ENCODE measurements at places on chromosomes 13 and 19.

- no peak for DNase-seq
Measured at GRCh38 chr19:14062558-14062855, 631 bp upstream of the PALM3 start.

GRCh38 chr19:33774751-33775150 lies 21.9 kb upstream of the KCTD15 start:
- DNase-seq = no peak

- no peak for DNase-seq
Measured at GRCh38 chr19:8494158-8494557, 8.3 kb downstream of the PRAM1 start.

DNA sequence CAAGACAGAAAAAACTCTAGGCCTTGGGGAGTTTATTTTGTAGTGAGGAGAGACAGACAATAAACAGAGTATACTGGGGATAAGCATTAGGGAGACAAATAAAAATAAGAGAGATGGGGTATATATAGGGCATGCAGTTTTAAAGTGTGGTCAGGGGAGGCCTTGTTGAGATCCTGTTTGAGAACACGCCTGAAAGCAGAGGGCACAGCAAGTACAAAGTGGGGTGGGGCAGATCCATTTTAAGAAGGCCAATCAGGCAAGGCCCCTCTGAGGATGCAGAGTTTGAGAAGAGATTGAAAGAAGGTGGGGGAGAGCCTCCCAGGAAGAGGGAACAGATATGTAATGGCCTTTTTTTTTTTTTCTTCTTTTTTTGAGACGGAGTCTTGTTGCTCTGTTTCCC lies 2.1 kb downstream of the PPP2R1A start:
- DNase-seq = no peak

- no peak for DNase-seq
Measured at GRCh38 chr13:106425661-106426060, 109.8 kb downstream of the EFNB2 start.

DNA sequence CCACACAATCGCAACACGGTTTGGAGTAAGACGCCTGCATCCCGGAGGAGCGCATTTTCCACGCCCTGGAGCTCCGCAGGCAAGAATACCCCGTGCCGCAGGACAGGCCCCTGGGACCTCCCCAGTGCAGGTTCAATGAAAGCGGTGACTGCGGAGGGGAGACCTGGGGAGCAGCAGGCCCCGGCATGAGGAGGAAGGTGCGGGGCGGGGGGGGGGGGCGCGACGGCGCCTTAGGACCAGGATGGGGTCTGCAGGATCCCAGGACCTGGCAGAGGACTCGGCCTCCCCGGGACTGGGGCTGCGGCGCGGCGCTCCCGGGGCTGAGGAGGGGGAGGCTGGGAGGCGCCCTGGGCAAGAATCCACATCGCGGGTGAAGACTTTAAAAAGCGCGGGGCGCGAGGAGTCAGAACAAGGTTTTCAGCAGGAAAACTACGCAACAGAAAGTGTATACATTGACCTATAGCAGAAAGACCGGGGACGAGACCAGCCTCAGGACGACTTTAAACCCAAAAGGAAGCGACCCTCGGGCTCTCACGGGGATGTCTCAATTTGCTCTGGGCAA lies 432 bp downstream of the ZNF611 start:
- peak; percentile 46 for DNase-seq

- DNase-seq = no peak
Measured at GRCh38 chr19:45524575-45525129, 17.4 kb downstream of the VASP start.

GRCh38 chr19:2427429-2428320 lies at the start of gene TIMM13:
Gene TIMM13 (minus strand): TSS chr19:2427586. CDS start chr19:2427533, 53 bp downstream.
- peak; percentile 99 for DNase-seq

- no peak for DNase-seq
Measured at GRCh38 chr19:5102520-5102919, 133.6 kb downstream of the KDM4B start.

DNA sequence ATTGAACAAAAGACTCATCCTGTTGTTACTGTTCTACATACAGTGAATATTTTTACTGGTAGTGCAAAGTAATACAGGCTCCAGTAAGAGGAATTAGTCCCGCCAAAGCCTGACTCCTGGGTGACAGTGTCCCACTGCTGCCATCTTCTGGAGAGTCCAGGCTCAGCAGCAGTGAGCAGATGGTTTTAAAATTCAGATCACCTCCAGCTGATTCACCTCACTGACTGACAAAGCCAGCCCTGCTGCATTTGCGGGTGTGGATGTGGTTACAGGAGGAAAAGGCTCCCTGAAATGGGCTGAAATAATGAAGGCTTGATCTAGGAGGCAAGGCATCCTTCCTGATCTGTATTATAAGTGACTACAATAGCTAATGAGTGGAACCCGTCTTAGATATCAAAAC lies 18.3 kb downstream of the PABPC3 start:
- DNase-seq = peak; percentile 28

DNA sequence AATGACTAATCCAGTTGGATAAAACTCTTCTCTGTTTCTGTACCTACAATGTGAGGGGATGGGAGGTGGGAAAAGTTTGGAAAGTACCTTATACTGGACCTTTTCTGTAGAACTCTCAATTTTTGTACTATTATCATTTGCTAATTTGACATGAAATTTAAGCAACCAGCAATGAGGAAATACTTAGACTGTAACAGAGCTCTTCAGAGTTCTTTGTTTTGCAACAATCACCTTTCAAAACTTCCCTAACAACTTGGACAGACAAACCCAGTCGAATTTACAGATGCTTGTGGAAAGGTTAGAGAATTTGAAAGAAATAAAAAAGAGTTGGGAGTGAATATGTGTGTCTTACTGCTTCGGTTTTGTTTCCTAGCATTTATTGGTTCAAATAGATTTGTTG lies 16.8 kb downstream of the KBTBD7 start:
- no peak for DNase-seq
